Activated CD4-positive, alpha-beta T cell treated with anti-CD3 and anti-CD28 coated beads, Interleukin-2, amount 10 ng/mL, durations not matched to agents 24 days and 14 days (primary cell): ENCODE measurements at places on chromosomes 5 and 9. TPM values are rescaled to one million over a fixed set of nuclear protein-coding genes. Genes with fewer than 3 reads are reported as not detected.

GFPT2 gene
- 0.42 TPM in 1 of 2 replicates, not detected in the other for total RNA-seq

SLC34A3 gene
- not detected in 2 replicates for total RNA-seq

DNA sequence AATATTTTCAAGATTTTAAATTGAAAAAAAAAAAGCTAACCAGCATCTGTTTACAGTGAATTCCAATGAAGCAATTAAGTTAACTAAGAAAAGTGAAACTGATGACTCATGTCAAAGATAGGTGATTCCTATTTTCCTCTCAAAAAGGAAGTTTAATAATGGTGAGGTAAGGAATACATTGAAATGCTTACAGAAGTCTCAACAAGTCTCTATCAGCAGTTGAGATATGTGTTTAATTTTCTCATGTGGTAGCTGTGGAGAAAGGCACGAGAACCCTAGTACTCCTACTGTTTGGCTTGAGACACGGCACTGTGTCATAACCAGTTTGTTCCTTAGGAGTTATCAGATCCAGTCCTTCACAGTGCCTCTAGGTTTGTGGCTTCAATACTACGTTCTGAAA lies 114.5 kb downstream of the SLC25A46 start:
- DNase-seq = no peak

- DNase-seq = no peak
Observed at GRCh38 chr5:77635917-77636640, 2.4 kb downstream of the OTP start.

DNA sequence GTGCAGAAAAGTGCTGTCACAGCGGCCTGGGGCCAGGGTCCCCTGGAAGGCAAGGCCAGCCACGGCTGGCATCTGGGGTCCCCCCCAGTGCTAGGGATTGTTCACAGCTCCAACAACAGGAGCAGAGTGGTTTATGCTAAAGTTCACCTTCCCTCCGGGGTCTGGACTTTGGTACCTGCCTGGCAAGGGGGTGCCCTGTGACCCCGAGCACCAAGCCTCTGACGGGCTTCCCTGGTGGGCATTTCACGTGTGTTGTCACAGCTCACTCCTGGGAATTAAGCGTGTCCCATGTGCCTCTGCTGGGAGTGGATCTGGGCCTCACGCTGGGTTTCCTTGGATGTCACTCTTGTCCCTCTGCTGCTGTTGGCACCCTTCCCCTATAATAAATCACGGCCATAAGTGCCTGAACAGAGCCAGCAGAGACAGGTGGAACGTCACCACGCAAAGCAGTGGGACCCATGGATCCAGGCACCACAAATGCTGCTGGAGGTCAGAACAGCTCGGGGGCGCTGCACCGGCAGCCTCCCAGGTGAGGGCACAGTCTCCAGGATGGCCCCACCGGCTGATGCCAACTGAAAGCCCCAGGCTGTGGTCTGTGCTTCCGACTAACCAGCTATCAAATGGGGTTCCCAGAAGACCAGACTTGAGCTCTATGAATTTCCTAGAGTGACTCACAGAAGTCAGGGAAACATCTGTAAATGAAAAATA lies 17.8 kb upstream of the ZDHHC11 start:
- no peak for DNase-seq
